ENCODE measurements at places on chromosomes 11 and 22.
A peak's percentile ranks its signal among the peaks of the same experiment; 100 is the strongest.

GRCh38 chr11:102120437-102120973 lies 10.3 kb downstream of the YAP1 start:
- DNase-seq, result no peak

GRCh38 chr22:19793661-19794310 lies 33.2 kb downstream of the TBX1 start:
- DNase-seq, result no peak

GRCh38 chr22:42039271-42039670 lies 31.3 kb downstream of the NAGA start:
- DNase-seq, result no peak

GRCh38 chr11:11672789-11673188 lies 51.0 kb upstream of the GALNT18 start:
- no peak for DNase-seq

DNA sequence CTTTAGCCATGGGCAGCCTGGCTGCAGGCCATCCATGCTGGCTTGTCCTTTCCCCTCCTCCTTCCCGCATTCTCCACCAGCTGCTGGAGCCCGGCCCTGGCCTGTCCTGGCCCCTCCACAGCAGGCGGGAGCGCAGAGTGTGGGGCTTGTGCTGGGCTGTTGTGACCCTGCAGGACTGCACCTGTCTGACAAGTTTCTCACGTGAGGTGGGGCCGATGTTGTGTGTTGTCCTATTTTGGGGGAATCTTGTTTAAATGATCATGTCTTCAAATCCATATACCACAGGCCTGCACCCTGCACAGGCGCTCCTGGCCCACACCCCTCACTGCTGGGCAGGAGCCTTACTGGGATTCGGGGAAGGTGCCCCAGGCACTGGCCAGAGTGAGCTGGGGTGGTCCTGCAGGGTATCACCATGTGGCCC lies 30.4 kb downstream of the TBC1D22A start:
- DNase-seq, result no peak

- DNase-seq, result no peak
Observed at GRCh38 chr11:74265256-74265655, 46.2 kb downstream of the P4HA3 start.

- no peak for DNase-seq
Observed at GRCh38 chr11:131411636-131412035, 41.2 kb downstream of the NTM start.

DNA sequence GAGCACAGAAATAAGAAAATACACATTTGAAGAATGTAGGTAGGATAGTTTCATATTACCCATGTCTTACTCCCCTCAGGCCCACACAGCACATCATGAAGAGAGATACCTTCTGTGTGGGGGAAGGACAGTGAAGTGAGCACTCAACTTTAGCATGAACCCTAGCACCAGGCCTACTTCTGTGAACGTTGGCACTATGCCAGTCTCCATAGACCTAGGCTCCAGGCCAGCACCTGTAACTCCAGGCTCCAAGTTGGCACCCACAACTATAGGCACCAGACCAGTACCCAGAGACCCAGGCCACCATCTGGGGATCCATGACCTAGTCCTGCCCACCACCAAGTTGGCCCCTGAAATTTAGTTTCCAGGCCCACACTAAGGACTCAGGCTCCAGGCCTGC lies 410.9 kb downstream of the INSC start:
- DNase-seq, result no peak

- no peak for DNase-seq
Observed at GRCh38 chr22:21642584-21643448, 714 bp downstream of the SDF2L1 start.

GRCh38 chr11:61477727-61478148 lies 30.8 kb upstream of the LRRC10B start:
- DNase-seq, result peak; percentile 39

- DNase-seq, result no peak
Observed at GRCh38 chr11:81874635-81875034, 859.0 kb downstream of the FAM181B start.

DNA sequence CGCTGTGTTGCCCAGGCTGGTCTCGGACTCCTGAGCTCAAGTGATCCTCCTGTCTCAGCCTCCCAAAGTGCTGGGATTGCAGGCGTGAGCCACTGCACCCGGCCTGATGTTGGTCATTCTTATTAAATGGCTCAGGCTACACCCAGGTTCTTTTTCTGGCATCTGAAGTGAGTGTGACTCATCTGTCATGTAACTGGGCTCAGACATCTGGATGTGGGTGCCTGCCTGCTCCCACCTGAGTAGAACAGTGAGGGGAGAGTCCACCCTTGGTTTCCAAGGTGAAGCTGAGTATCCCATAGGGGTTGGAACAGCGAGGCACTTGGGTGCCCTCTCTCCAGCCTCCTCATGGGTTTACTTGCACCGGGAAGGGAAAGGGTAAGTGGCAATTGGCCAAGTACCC lies 36.7 kb upstream of the EIF3D start:
- DNase-seq, result no peak

DNA sequence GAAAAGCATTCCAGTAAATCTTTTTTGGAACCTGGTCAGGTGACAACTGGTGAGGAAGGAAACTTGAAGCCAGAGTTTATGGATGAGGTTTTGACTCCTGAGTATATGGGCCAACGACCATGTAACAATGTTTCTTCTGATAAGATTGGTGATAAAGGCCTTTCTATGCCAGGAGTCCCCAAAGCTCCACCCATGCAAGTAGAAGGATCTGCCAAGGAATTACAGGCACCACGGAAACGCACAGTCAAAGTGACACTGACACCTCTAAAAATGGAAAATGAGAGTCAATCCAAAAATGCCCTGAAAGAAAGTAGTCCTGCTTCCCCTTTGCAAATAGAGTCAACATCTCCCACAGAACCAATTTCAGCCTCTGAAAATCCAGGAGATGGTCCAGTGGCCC lies 24.1 kb upstream of the TTC36 start:
- DNase-seq, result no peak

DNA sequence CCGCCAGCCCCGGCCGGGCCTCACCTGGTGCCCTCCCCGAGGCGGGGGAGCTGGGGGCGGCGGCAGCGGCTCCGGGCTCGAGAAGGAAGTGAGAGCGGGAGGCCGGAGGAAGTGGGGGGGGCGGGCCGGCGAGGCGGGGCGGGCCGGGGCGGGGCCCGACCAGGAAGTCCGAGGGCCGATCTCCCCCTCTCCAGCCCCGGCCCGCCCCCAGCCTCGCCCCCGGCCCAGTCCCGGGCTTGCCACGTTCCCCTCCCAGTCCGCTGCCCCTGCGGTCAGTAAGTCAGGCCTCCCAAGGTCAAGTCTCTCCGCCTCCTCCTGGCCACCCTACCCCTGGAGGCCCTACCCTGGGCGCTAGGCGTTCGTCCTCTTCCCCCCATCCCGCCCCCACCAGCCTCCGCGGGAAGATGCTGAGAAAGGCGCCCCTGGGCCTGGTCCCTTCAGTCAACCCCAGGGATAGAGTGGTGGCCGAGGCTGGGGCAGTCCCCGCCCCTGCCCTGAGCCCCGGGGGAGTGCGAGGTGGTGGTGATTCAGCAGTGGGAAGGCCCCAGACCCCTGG lies at the start of gene RHOG:
RHOG (minus strand) TSS at position 90 of the 556 bp plus-strand sequence. CDS start 12,821 bp downstream, outside the sequence.
- peak; percentile 90 for DNase-seq

DNA sequence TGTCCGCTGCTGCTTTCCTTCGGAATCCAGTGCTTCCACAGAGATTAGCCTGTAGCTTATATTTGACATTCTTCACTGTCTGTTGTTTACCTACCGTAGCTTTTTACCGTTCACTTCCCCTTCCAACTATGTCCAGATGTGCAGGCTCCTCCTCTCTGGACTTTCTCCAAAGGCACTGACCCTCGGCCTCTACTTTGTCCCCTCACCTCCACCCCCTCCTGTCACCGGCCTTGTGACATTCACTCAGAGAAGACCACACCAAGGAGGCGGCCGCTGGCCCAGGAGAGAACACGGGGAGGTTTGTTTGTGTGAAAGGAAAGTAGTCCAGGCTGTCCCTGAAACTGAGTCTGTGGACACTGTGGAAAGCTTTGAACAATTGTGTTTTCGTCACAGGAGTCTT lies 15.4 kb upstream of the ST14 start:
- no peak for DNase-seq

DNA sequence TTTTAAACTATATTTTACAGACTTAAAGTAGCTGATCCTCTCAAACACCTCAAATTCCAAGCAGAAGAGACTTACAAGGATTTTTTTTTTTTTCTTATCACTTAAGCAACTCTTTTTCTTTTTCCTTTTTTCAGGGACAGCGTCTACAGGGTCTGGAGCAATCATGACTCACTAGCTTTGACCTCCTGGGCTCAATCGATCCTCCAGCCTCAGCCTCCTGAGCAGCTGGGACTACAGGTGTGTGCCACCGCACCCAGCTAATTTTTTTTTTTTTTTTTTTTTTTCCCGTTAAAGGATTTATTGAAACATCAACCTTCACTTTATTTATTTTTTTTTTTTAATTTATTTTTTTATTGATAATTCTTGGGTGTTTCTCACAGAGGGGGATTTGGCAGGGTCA lies 4.5 kb upstream of the MACROD1 start:
- no peak for DNase-seq

- no peak for DNase-seq
Observed at GRCh38 chr11:73334384-73335203, 26.5 kb downstream of the ARHGEF17 start.

DNA sequence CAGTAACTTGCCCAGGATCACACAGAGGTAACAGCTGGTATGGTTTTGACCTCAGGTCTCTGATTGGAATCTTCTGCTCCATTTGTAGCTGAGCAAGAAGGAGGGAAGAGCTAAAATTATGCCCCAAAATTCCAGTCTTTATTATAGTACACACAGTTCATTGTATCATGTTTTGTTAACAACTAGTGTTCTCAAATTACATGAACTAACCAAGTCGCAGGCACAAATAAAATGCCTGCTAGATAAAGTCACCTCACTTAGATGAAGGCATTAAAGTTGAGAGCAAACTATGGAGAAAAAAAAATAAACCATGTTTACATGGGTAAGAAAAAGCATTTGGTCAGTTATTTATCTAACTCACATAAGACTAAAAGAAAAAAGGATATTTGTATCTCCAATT lies 58.8 kb downstream of the PDGFD start:
- no peak for DNase-seq

- DNase-seq, result no peak
Observed at GRCh38 chr11:125141178-125141577, 23.4 kb upstream of the PKNOX2 start.

DNA sequence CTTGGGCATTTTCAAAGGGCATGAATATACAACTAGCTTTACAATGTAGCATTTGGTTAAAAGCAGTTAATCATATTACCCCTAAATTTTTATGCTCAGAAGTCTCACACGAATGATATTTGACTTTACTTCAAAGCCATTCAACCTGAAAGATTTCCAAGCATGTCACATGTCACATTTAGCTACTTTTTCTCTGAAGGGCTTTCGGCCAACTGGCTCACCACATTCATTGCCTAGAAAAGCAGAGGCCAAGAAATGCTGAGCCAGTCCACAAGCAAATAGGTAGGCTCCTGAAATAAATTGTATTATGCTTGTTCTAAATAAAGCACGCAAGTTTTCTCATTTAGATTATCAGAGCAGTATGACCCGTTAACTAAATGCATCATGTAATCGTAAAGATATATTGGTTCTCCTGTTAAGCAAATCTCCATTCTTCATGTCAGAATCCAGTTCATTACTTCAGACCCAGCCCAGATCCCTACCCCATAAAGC lies 30.6 kb downstream of the PAX6 start:
- DNase-seq, result no peak

- peak; percentile 27 for DNase-seq
Observed at GRCh38 chr22:36659762-36660509, 43.6 kb downstream of the CACNG2 start.

- no peak for DNase-seq
Observed at GRCh38 chr11:129709801-129710398, 105.7 kb upstream of the TMEM45B start.

GRCh38 chr22:29259253-29259899 lies 8.4 kb downstream of the RHBDD3 start:
- DNase-seq, result no peak

- DNase-seq, result no peak
Observed at GRCh38 chr11:132033051-132033450, 662.6 kb downstream of the NTM start.

DNA sequence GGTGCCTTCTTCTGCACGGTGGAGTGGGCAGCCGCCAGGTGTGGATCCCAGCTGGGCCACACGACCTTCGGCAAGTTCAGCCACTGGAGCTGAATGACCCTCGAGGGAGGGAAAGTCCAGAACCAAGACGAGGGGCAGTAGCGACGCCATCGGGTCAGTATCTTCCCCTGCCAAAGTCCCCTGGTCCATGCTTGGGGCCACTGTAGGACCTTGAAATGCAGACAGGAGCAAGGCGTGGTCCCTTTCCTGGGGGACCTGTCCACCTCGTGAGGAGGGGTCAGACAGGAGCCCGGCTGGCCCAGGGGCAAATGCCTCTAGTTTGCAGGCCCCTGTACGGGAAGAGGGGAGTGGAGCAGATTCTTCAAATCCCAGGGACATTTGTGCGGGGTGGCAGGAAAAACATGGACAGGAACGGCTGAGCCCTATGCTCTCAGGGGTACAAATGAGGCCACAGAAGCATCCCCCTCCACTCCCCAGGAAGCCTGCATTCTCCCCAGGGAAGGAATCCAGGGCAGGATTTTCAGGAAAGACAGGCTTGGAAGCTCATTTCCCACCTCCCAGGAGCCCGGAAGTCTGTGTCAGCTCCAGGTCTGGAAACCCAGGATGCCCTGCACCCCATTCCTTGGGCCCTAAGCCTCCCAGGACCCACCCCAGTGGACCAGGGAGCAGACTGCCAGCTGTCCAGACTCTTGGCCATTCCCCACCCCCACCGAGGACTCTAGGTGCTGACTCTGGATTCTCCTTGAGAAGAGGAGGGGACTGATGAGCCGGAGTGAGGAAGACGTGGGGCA lies 6.6 kb downstream of the SHANK2 start:
- no peak for DNase-seq

DNA sequence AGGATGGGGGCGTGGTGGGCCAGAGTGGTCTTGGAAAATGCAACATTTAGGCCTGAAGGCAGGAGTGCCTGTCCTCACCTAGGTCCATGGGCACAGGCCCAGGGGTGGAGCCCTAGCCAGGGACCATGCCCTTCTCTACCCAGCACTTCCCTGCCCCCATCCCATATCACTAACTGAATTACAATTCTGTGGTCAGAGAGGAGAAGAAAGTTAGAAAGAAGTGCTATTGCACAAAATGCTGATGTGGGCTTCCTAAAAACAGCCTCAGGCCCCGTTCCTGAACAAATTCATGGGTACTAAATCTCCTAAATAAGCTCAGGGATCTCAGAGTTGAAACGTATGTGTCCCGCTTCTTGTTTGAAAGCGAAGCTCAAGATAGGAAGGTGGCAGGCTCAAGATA lies 3.5 kb upstream of the ASRGL1 start:
- DNase-seq, result no peak

DNA sequence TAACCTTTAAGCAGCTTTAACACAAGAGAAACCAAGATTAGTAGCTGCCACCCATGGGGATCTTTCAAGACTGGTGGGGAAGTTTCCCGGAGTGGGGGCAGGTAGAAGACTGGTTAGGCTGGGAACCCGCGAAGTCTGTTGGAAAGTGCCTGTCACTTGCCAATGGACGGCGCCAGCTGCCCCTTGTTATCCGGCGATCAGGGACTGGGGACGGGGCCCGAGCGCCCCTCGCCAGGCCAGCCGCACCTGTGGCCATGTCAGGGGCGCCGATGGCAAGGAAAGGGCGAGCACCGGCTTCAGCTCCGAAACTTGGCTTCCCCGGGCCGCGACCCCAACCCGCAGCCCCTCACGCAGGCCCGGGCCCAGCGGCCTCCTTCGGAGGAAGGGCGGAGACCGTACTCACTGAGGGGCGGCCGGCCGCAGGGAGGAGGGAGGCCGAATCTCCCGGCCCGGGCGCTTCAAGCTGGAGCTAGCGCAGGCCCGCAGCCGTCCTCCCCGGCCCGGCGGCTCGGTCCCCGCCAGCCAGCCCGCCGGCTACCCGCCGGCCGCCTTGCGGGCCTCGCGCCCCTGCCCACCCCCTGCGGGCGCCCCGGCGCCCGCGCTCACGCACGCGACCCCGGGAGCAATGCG lies 539 bp downstream of the EIF4ENIF1 start:
- peak; percentile 26 for DNase-seq

Data from activated T-cell treated with anti-CD3 and anti-CD28 coated beads for 24 hours (primary cell).